Muscle of back (tissue), 13 donors: ENCODE measurements at places on chromosomes 16 and 17. TPM values are rescaled to one million over a fixed set of nuclear protein-coding genes. Genes with fewer than 3 reads are reported as not detected.

Gene NR1D1
- 3.1 TPM for polyA plus RNA-seq

Gene ZFHX3
- 12.1 TPM for polyA plus RNA-seq

Gene KRT14
- 60.0 TPM for polyA plus RNA-seq

Gene ANKRD40CL
- polyA plus RNA-seq, result not detected

Gene KCNJ16
- polyA plus RNA-seq, result 1.2 TPM

Gene PITPNM3
- 5.5 TPM for polyA plus RNA-seq

Gene CDH8
- 2.8 TPM for polyA plus RNA-seq

Gene LPO
- 0.13 TPM for polyA plus RNA-seq

Gene NKD1
- polyA plus RNA-seq, result 4.2 TPM

Gene PRKCB
- polyA plus RNA-seq, result 1.6 TPM

Gene PDF
- polyA plus RNA-seq, result 4.4 TPM

Gene SULT1A4
- polyA plus RNA-seq, result 8.1 TPM

Gene GUCY2D
- polyA plus RNA-seq, result not detected

Gene CMTM1
- polyA plus RNA-seq, result 5.6 TPM

Gene SGCA
- polyA plus RNA-seq, result 249 TPM

Gene REXO5
- 3.9 TPM for polyA plus RNA-seq

Gene SEPTIN12
- polyA plus RNA-seq, result not detected
